ENCODE measurements at places on chromosomes 4 and X. TPM values are rescaled to one million over a fixed set of nuclear protein-coding genes. Genes with fewer than 3 reads are reported as not detected.

The FAM184B gene
- total RNA-seq, result 0.02 TPM

The AVPR2 gene
- not detected for total RNA-seq

The FAAH2 gene
- total RNA-seq, result 0.06 TPM

The TMEM47 gene
- total RNA-seq, result 1.2 TPM

The ADAM29 gene
- not detected for total RNA-seq

The KIF4A gene
- total RNA-seq, result 31.0 TPM

The ADRA2C gene
- 9.2 TPM for total RNA-seq

The CSAG2 gene
- not detected for total RNA-seq

The NWD2 gene
- 0.01 TPM for total RNA-seq

The FGB gene
- 24.5 TPM for total RNA-seq

The MFAP3L gene
- 3.6 TPM for total RNA-seq

The GSX2 gene
- not detected for total RNA-seq

The CENPU gene
- total RNA-seq, result 21.0 TPM

The MTNR1A gene
- total RNA-seq, result 0.43 TPM

The SYTL4 gene
- total RNA-seq, result 3.7 TPM

The APOO gene
- 30.9 TPM for total RNA-seq

The RAB40A gene
- not detected for total RNA-seq

The NUDT6 gene
- total RNA-seq, result 7.2 TPM

The CLIC2 gene
- total RNA-seq, result 0.03 TPM

The YY2 gene
- 2.2 TPM for total RNA-seq

Data from A549 treated with Hydrocortisone at 1 μM for 4 hours (cell line).